ENCODE measurements at places on chromosomes 7 and 10.

DNA sequence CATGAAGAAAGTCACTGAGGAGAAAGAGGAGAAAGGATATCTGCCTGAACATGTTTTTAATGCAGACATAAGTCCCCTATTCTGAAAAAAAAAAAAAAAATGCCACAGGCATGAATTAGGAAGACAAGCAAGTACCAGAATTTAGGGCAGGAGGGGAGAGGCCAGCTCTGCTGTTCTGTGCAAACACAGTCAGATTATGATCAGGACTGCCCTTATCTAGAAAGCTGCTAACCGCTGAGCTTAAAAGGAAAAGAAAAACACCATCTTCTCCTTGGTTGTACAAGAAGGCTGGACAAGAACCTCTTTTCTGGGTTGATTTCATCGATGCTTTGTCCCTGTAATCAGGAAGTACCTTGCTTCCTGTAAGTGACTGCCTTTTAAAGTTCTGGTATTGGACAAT lies 15.3 kb upstream of the PWWP2B start:
- DNase-seq, result no peak

DNA sequence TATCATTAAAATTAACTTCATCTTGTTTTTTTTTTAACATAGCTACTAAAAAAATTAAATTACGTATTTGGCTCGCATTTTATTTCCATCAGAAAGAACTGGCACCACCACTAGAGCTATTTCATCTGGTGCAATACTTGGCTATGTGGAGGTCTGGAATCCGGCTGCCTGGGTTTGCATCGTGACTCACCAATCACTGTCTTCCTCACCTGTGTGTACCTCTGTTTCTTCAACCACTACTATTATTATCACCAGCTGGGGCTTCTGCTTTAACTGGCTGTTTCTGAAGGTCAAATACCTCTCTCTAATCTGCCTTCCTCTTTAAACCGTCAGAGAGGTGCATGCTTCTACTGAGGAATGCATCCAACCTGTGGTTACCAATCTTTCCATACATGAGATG lies 6.5 kb downstream of the WDR91 start:
- DNase-seq, result no peak

DNA sequence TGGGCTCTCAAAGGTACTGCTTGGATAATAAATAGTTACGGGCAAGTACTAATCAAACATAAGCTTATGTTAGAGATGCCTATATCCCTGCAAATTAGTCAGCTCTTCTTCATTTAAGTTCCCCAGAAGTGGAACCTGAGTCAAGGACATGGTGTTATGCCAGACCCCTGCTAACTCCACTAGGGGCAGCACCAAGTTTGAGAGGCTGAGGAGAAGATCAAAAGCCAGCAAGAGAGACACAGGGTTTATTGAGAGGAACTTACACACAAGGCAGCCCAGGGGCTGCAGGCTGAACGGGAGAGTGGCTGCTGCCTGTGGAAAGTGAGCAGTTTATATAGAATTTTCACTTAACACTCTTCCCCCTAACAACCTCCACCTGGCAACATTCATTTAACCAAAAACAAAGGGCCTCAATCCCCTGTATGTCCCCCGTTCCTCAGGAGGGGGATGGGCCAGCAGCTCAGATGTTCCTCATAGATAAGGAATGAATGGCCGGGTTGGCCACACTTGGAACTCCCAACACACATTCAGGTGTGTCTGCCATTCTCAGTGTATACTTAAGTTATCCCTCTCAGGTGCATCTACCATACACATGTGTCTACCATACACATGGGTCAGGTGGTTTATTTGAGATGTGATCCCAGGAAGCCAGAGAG lies 62.6 kb upstream of the GHITM start:
- DNase-seq, result no peak

- DNase-seq, result no peak
These were observed 123.3 kb downstream of the CELF2 start for GRCh38 chr10:11140963-11141362.

DNA sequence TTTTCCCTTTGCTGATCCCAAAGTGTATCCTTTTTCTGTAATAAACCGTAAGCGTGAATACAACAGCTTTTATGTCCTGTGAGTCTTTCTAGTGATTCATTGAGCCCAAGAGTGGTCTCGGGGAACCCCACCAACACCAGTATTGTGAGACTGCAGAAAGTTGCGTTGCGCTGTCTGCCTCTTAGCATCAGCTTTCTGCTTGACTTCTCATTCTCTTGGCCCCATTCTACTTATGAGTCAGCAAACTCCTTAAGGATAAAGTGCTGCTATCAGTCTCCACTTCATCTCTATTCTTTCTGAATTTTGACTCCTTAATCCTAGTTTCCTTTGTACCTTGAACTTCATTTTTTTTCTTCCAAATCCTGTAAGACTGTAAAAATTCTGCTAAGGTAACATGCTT lies 184.3 kb upstream of the MBL2 start:
- DNase-seq, result no peak

DNA sequence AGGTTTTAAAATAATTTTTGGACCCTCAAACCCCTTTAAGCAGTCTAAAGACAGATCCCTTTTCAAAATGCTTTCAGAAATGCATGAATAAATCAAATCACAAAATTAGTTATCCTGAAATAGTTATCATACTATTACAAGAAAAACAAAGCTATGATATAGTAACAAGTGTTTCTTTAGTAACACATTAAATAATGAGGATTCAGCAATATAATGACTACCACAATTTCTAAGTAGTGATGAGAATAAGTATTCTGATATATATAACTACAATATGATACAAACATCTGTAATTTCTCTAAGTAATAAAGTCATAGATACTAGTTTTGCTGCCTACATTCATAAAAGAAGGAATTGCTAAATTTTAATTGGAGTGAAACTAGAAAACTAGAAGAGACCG lies 53.0 kb upstream of the TMEM168 start:
- DNase-seq, result no peak

- DNase-seq, result peak; percentile 22
These were observed 1.8 kb downstream of the RP9 start for GRCh38 chr7:33107136-33108066.
